Type B pancreatic cell (in vitro differentiated cells): ENCODE measurements at places on chromosomes 16 and 17.
A peak's percentile ranks its signal among the peaks of the same experiment; 100 is the strongest.

DNA sequence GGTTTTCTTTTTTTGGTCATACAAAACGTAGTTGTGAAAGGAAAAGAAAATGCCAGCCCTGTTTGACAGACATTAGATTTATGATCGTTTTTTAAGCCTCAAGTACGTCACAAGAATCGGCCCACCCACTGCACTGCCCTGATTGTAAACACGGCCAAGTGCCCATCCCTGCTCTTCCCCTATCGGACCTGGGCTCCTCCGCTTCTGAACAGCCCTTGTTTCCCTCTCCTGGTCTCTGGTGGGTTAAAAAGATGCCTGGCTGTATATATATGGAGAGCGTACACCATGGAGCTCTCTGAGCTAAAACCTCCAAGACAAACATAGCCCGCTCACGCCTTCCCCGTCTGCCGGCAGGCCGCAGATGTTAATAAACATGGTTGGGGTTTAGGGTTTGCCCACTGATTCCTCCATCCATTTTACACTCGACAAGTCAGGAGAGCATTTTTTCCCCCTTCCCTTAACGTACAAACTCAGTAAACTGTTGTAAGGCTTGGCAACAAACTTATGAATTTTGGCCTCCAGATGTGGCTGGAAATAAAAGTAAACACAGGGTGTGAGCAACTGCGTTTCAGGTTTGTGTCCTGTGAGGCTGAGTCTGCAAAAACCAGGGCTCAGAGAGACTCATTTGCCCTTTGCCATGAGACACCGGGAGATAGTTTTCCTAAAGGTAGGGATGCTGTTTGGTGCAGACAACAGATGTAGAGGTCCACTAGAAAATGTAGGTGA, 325.9 kb downstream of the SOX9 start:
- DNase-seq, result no peak

GRCh38 chr17:5705081-5705875, 121.0 kb upstream of the NLRP1 start:
- DNase-seq, result peak; percentile 58

DNA sequence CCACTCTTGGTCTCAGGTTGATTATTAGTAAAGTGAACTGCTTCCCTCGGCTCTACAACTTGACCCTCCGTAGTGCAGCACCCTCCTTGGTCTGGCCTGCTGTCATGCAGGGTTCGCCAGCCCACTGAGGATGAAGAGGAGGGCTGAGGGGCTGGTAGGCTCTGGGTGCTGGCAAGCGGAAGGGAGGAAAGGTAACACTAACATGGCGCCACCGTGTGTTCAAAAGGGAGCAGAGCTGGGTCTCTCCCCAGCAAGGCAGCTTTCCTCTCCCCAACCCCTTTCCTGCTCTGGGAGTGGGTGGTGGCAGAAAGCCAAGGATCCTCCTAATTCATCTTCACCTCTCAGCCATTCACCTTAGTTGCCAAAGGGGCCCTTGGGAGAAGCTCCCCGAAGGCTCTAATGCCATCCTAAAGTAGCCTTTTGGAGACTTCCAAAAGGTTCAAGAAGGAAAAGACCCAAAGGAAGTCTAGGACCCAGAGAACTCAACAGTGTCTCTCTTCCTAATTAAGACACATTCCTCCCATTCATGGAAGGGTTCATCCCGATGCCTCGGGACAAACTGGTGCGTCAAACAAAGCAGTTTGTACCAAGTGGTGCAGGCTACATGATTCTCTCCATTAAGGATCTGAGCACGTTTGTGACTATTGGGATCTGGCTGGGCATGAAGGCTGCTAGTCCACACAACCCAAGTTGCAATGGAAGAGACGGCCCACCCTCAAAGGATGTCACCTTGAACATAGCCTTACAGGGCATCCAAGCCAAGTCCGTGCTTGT, 90.8 kb upstream of the TOB1 start:
- DNase-seq, result no peak

DNA sequence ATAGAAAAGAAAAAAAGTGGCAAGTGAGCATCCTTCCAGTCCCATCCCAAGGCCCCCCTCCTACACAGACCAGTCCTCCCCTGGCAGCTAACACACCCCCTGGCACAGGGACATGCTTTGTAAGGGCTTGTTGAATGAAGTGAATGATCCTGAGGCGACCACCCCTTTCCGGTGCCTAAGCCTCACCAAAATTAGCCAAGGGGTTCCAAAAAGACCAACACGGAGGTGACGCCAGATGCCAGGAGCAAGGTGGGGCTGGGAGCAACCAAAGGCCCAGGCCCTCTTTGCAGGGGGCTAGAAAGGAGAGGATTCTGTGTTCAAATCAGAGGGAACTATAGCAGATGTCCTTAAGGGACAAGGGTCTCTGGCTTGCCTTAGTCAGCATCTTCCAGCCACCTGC, 5.5 kb downstream of the KRT35 start:
- no peak for DNase-seq

DNA sequence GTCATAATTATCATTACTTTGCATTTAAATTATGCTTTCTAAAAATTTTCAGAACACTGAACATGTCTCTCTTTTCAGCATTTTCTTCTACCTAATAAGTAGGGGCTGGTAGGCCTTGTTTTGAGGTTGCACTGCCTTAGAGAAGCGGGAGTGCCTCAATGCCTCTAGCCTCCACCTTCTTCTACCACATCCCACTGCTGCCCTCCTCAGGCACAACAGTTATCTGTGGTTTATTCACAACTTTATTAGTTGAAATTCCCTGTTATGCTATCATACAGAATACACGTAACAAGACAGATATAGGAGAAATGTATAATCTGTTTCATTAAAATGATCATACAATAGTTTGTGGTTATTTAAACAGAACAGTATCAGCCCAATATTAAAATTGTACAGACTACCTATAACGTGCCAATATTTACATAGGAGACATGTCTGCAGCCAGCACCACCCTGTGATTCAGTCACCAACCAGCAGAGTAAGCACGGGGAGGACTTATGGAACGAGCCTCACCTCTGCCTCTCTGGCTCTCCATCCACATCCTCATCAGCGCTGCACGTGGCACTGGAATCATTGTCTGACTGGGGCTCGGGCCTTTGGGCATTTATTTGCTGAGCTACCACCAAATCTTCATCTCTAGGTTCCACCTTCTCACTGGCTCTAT, 101.2 kb downstream of the TTC19 start:
- no peak for DNase-seq

- no peak for DNase-seq
Observed at GRCh38 chr17:64198331-64199090, 64.5 kb downstream of the TEX2 start.

DNA sequence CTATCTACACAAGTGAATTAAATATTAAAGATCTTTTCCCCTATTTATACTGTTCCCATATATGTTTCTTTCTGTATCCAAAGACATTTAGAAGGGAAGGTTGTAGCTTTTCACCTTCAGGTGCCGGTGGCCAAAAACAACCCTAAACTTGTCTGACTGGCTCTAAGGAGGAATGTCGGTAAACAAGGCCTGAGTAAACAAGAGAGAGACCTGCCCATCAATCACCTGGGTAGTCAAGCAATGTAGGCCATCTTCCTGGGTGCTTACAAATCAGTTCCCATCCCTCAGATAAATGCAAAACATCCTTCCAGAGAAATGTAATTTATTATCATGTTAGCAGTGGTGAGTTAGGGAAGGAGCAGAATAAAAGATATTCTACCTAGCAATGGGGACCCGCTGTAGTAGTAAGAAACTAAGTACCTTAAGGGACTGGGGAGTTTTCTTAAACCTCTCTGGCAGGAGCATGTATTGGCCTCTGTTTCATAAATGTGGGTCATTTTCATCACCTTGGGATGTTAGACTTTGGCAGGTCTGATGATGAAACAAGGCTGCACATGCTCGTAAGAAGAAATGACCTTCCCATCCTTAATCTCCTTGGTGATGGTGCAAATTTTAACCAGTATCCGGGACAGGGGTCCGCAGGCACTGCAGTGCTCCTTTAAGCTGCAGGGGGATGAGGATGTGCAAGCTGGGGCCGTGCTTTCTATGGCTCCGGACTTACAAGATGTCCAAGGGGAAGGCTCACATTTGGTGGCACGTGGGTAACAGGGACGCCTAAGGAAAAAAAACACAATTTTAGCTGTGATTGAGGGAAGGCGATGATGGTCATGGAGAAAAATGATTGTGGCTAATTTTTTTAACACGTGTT, 8.4 kb downstream of the KRT39 start:
- no peak for DNase-seq

GRCh38 chr17:59753522-59754467, 46.3 kb downstream of the VMP1 start:
- DNase-seq, result no peak

- no peak for DNase-seq
Observed at GRCh38 chr17:82911822-82912221, 72.0 kb upstream of the ZNF750 start.

GRCh38 chr16:57755726-57756423, 20.3 kb downstream of the KATNB1 start:
- no peak for DNase-seq

DNA sequence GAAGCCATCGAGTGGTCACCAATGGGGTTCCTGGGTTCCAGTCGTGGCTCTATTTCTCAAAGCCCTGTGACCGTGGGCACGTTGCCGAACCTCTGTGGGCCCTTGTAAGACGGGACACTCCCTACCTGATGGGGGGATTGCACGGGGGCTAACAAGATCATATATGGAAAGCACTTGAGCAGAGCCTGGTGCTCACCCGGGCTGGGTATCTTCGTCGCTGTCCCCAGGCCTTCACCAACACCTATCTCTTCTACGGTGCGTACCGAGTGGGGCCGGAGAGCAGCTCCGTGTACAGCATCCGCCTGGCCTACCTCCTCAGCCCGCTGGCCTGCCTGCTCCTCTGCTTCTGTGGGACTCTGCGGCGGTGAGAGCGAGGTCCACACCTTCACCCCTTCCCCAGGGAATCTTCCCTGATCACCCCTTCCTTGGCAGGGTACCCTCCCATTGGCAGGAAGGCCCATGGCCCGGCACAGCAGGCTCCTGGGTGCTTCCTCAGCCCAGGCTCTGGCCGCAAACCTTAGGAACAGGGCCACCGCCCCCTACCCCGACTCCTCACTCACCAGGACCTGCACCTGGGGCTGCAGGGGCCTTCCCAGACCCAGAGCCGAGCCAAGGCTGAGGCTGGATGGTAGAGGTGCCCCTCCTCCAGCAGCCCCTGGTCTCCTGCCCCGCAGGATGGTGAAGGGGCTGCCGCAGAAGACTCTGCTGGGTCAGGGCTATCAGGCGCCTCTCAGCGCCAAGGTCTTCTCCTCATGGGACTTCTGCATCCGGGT, 2.8 kb downstream of the TMC8 start:
- no peak for DNase-seq

DNA sequence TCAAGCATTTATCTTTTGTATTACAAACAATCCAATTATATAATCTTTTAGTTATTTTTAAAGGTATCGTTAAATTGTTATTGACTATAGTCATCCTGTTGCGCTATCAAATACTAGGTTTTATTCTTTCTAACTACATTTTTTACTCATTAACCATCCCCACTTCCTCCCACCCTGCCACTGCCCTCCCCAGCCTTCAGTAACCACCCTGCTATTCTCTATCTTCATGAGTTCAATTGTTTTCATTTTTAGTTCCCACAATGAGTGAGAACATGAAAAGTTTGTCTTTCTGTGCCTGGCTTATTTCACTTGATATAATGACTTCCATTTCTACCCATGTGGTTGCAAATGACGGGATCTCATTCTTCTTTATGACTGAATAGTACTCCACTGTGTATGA, 94.1 kb upstream of the MYOCD start:
- no peak for DNase-seq

- DNase-seq, result no peak
Observed at GRCh38 chr17:27463235-27463677, 7.0 kb downstream of the KSR1 start.

DNA sequence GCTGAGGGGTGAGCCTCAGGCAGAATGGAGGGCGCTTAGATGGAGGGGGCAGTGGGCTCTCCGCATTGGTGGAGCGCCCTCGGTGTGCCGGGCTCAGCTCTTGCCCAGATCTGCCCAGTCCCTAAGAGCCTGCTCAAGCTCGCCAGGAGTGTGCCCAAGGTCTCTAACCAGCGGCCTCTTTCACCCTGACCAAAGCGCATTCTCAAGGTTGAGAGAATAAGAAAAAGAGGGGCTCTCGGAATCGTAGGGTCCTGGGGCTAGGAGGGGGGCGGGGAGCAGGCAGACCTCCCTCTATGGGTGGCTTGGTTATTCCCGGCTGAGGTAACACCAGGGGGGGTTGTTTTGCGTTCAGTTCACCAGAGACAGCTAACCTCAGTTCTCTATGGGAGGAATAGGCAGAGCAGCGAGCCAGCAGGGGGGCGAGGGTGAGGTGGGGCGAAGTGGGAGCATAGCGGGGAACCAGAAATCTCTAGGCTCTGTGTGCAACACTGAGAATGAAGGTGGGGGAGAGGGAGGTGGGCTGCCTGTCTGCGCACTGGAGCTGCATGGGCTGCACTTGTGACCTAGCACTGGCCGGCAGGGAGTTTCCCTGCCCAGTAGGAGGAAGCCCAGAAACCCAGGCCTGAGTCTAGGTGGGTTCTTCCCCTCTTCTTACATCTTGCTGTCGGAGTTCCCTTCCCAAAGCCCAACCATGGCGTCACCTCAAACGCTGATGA, 3.0 kb downstream of the TMEM132E start:
- DNase-seq, result no peak

DNA sequence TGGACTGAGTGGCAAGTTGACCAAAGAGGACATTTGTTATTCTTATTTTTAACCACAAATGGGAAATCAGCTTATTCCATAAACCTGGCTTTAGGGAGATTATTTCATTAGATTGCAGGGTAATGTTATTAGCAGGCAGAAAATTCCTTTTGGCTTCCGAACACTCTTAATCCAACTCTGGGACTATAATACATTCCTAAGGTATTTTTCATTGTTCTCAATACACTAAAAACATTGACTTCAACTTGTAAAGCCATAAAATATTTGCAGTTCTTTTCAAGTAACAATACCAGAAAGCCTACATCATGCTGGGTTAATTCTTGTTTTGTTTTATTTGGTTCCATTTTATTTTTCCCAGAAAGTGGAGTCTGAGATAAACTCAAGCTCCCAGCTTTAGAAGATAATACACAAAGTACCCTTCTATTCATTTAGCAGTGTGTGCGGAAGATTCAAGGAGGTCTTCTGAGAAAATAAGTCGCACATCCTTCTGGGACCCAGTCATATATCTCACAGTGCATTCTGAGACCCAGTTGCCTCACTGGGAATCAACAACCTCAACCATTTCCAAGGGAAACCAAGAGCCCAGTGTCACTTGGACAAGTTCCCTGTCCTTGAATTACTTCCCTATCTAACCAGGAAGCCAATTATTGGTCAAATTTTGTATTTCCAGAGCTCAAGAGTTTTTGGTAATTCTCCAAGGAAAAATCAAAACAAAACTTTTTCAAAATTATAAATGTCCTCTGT, 389.6 kb upstream of the DYNLRB2 start:
- DNase-seq, result no peak

DNA sequence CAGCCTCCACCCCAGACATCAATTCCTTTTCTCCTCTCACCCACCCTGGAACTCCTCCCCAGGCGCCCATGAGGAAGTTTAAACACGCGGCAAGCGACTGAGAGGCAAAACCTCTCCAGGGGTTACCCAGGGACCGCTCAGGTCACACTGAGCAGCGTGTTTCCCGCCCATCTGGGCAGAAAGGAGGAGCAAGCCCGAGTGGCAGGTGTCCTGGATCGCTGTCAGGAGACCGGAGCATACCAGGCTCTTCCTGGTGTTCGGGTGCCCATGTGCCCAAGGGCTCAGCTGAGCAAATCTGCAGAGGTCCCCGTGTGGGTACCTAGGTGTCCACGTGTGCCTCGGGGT, 491 bp downstream of the SLC25A19 start:
- no peak for DNase-seq
